ENCODE measurements at places on chromosomes 7 and 10.

GRCh38 chr7:11141541-11141940 is 167.9 kb downstream of the PHF14 start:
- DNase-seq = no peak

GRCh38 chr10:97974526-97975525 is 55.6 kb downstream of the CRTAC1 start:
- no peak for DNase-seq

DNA sequence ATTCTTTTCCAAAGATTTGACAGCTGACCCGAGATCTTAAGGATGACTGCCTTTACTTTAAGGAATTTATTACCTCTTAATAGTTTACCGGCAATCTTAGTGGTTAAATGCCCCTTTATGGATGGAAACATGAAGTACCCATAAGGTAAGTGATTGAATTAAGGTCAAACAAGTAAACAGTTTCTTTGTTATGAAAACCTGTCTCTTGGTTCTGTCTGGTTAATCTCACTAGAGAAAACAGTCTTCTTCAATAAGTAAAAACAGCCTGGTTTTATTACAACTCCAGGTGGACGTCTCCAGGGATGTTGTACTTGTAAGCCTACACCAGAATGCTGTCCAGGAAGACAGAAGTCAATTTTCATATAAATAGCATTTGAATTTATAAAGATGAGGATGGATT is 161.8 kb upstream of the MTPN start:
- DNase-seq = no peak

GRCh38 chr10:29102233-29102632 is 186.6 kb upstream of the LYZL1 start:
- no peak for DNase-seq

DNA sequence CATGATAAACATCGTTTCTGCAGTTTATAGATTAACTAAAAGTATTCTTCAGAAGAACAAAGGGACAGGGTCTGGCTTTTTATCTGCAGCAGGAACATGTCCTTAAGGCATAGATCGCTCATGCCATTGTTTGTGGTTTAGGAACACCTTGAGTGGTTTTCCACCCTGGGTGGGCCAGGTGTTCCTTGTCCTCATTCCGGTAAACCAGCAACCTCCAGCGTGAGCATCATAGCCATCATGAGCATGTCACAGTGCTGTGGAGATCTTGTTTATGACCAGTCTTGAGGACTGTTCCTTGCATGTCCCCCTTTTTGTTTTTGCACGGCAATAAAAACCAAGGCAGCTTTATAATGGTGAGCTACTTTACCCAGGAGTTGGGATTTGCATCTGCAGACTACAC is 33.9 kb downstream of the STOX1 start:
- DNase-seq = no peak

DNA sequence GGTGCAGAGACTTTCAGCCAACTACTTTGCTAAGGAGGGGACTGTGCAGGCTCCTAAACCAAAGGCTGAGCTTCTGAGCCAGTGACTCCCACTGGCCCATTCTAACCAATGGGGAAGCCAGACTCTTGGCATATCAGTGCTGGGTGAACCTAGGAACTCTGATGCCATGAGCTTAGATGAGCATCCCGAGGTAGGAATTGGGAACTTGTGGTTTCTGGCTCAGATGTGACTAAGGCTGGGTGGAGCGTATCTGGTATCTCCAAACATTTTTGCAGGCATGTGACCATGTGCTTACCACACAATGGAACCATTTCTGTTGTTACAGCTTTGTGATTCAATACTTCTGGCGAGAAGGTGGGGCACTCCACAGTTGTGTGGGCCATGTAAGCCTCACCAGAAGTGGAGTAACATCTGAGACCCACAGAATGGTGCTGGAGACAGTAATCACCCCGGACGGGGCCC is 2.5 kb upstream of the AVPI1 start:
- no peak for DNase-seq

DNA sequence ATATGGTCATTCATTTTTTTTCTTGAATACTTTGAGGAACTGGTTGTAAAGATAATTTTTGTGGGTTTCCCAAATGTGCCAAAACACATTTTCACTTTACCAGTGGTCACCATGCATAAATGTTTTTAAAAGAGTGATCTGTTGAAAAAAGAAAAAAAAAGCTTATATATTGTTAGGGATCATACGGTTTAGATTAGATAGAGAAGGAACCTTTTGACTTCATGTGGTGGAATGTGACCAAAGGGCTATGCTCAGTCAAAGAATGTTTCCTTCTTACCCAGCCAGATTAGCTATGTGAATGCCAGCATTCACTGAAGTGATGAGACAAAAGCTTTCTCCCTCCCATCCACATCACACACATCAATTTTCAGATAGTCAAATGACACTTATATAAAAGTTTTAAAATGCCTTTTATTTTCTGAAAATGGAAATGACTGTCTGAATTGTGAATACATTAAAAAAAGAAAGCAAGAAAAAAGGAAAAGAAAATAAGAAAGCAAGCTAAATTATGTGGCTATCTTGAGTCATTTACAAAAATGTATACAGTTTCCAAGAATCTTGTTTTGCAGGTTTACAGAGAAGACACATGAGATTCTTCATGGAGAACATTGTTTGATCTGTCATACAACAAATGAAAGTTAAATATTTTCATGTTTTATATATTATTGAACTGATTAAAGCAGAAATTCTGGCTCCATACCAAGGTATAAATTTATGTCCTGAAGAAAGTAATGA is 8.6 kb upstream of the CPED1 start:
- no peak for DNase-seq

GRCh38 chr7:50266635-50267386 is 37.7 kb upstream of the IKZF1 start:
- no peak for DNase-seq

- no peak for DNase-seq
These were observed 79.5 kb upstream of the FAM133B start for GRCh38 chr7:92669616-92670165.

GRCh38 chr10:61992059-61992460 is 90.6 kb downstream of the ARID5B start:
- DNase-seq = peak; percentile 29

- no peak for DNase-seq
These were observed 24.3 kb upstream of the COBL start for GRCh38 chr7:51340936-51341335.

GRCh38 chr7:143429770-143430698 is 13.2 kb upstream of the TAS2R60 start:
- DNase-seq = no peak

- no peak for DNase-seq
These were observed 495.1 kb upstream of the POT1 start for GRCh38 chr7:125424721-125425120.

DNA sequence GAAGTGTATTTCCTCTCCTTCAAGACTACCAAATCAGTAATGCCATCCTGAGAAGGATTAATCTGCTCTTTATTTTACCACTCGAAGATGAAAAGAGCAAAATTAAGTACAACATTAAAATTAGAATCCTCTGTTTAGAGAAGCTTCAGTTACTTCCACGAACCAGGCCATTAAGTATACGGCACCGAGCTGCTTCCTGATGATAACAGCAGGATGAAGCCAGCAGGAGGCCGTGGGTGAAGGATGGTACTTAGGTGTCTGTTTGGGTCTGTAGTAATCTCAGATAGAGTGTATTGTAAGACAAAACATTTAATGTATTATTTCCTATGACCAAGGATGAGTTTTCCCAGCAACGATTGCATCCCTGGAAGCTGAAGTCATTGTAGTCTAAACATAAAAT is 362.8 kb downstream of the SFMBT2 start:
- DNase-seq = no peak
